ENCODE measurements at places on chromosomes 6 and 20. TPM values are rescaled to one million over a fixed set of nuclear protein-coding genes. Genes with fewer than 3 reads are reported as not detected.

Gene REV3L
- 19.5 TPM for total RNA-seq

Gene MCCD1
- 0.95 TPM for total RNA-seq

Gene TULP1
- total RNA-seq = 1.2 TPM

Gene STX11
- total RNA-seq = 0.39 TPM

Gene PRSS16
- total RNA-seq = 0.27 TPM

Gene NKAPL
- 0.19 TPM for total RNA-seq

Gene BTN2A1
- total RNA-seq = 19.9 TPM

Gene ZC3H12D
- total RNA-seq = 5.1 TPM

Gene C6orf132
- total RNA-seq = 0.09 TPM

Gene CHMP4B
- 45.3 TPM for total RNA-seq

Gene PRDM1
- 4.9 TPM for total RNA-seq

Gene SRSF12
- total RNA-seq = 1.7 TPM

Gene CENPQ
- total RNA-seq = 12.4 TPM

Gene ADGB
- total RNA-seq = 0.10 TPM

Gene TINAG
- not detected for total RNA-seq

Gene HLA-DMB
- total RNA-seq = 0.88 TPM

Gene SLC35D3
- total RNA-seq = not detected

Gene ULBP2
- total RNA-seq = 0.50 TPM

Gene BRD2
- total RNA-seq = 155 TPM

Gene OR2B6
- not detected for total RNA-seq

Gene PKIB
- total RNA-seq = 23.1 TPM

Gene PGC
- total RNA-seq = not detected

Gene KIAA0408
- total RNA-seq = 53.3 TPM

Gene PPIL4
- 53.6 TPM for total RNA-seq

Gene CASP8AP2
- 18.6 TPM for total RNA-seq

Gene DZANK1
- total RNA-seq = 4.3 TPM

Gene TBXT
- total RNA-seq = 0.59 TPM

Gene WASF1
- 55.3 TPM for total RNA-seq

Gene SIRPD
- total RNA-seq = not detected

Gene MCUR1
- total RNA-seq = 8.4 TPM

Gene OPRM1
- total RNA-seq = not detected

Gene HLA-DPA1
- not detected for total RNA-seq

Gene TOP1
- 23.1 TPM for total RNA-seq

Gene MDFI
- total RNA-seq = 1.5 TPM

Gene TUBB2B
- 74.6 TPM for total RNA-seq

Gene TAAR1
- total RNA-seq = not detected

Gene PTGIS
- 2.5 TPM for total RNA-seq

Gene HCK
- total RNA-seq = 0.11 TPM

Gene SCRT2
- 0.48 TPM for total RNA-seq

Gene LRP11
- total RNA-seq = 30.6 TPM

Gene VGLL2
- 0.29 TPM for total RNA-seq

Gene GPR63
- 4.3 TPM for total RNA-seq

Gene IYD
- 0.05 TPM for total RNA-seq

Gene SLC17A4
- total RNA-seq = 0.58 TPM

Gene LINC00237
- 0.16 TPM for total RNA-seq

Gene MAFB
- 6.6 TPM for total RNA-seq

Gene MLIP
- 0.05 TPM for total RNA-seq

Gene OXT
- not detected for total RNA-seq

Gene WFDC12
- total RNA-seq = not detected

Gene ANKRD6
- 3.4 TPM for total RNA-seq

Gene CENPB
- total RNA-seq = 23.8 TPM

Gene PCK1
- total RNA-seq = 0.57 TPM

Gene GHRH
- total RNA-seq = not detected

Gene TRIM10
- not detected for total RNA-seq

Gene NKX2-2
- total RNA-seq = 0.57 TPM
